ENCODE measurements at places on chromosomes 16 and 17. TPM values are rescaled to one million over a fixed set of nuclear protein-coding genes. Genes with fewer than 3 reads are reported as not detected.

DNA sequence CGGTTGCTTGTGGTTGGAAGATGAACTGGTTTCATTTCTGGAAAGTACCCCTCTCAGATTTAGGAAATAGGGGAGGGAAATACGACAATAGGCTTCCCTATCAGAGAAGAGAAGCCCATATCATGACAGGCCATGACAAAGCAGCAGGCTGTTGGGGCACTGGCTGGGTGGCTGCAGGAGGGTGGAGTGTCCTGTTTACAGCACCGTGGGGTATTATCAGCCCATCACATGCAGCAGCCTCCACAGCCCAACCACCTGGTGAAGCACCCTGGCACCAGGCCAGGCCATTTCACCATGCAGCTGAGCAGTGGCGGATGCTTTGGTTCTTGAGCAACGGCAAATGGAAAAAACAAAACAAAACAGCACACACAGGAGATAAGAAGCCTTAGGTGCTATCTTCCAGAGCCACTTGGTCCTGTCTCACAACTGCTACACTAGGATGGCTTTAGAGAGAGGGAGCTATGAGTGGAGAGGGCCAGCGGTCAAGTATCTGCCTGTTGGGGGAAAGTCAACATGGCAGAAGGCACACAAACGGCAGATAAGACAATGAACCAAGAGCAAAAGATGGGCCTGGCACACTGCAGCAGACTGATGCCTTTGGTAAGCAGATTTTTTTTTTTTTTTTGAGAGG lies 24.2 kb downstream of the FAM117A start:
- DNase-seq = peak; percentile 97

DNA sequence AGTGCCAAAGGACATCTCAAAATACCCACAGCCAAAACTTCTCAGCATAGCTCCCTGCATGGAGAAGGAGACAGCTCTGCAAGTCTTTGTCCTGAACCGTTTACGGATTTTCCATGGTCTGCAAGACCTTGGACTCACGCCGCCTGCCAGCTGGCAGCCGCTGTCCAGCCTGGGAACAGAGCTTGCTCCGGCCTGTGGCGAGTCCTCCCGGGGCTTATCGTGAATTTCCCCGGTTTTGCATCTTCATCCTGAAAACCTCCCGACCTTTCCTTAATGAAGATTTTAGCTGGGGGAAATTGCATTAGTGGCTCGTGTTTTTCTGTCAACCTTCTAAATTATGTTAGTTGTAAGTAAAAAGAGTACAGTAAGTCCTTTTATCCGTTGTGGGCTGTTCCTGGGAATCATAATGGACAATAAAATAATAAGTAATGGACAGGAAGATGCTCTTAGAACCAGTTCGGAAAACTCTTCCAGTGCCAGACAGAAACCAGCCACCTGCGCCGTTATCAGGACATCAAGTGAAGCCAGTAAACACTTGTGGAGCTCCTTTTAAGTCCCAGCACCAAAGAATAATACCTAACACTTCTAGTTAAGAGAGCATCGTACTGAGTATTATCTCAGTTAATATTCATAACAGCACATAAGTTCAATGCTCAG lies 112.4 kb upstream of the NOL11 start:
- no peak for DNase-seq

- no peak for DNase-seq
Measured at GRCh38 chr16:75558846-75559401, 2.9 kb upstream of the TMEM231 start.

DNA sequence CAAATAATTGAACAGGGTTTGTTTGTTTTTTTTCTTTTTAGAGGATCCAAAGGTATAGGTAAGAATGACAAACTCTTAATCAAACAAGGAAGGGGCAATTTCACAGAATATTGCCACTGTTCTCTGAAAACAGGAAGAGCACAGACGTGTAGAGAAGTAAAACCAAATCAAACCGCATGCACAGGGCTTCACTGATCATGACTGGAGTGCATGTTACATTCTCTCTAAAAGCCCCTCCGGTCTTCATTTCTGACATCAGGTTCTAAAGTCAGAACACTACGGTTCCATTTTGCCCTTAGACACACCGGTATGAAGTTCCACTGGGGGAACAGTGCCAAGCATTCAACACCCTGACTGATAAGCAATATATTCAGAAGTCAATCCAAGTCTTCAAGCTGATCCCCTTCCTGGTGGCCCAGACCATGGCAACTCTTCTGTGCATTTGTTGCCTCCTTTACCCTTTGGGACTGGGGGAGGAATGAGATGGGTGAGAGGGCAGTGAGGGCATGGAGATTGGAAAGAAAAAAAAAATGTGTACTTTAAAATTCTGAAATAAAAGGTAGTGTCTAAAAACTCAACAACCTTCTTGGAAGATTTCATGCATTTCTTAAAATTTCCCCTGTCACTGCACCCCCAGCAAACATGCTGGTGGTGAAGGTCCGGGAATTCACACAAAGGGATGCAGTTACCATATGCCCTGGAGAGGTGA lies 1.4 kb downstream of the MMD start:
- DNase-seq = peak; percentile 88

DNA sequence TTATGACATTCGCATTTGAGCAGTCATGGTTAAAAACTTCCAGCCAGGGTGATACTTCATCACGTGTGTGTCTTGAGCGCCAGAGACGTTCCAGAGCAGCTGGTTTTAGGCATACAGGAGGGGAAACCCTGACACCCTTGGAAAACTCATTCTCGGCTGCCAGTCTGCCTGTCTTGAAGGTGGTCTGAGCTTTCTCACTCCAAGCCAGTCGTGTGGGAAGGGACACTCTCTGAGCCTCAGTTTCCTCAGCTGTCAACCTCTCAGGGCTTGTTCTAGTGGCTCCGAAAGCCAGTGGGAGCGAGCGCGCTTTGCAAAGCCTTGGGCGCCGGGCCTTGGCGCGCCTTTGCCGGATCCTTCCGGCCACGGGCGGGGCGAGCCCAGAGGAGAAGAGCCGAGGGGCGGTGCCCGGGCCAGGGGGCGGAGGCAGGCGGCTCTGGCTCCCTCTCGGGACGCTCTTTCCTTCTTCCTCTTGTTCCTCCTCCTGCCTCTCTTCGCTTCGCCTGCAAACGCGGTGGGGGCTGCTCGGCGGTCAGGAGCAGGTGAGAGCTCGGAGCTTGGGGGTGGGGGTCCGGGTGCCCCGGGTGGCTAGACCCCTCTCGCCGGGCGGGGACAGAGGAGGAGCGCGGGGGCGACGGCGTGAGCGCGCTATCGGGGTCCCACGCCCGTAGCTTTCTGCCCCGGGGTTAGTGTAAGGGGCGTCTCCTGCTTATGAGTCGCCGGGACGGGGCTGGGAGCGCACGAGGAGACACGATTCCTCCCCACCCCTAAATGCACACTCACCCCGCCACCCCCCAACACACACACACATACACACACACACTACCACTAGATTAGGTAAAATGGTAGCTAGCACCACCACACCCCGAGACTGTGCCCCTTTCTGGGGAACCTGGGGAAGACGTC lies at the start of gene LDAF1:
LDAF1 (plus strand) TSS at position 467 of the 903 bp plus-strand sequence. CDS start 2,509 bp downstream, outside the sequence.
- DNase-seq = peak; percentile 82

- DNase-seq = no peak
Measured at GRCh38 chr17:62405451-62405850, 18.2 kb upstream of the METTL2A start.

Gene ITGAD
- polyA plus RNA-seq = 0.19 TPM

DNA sequence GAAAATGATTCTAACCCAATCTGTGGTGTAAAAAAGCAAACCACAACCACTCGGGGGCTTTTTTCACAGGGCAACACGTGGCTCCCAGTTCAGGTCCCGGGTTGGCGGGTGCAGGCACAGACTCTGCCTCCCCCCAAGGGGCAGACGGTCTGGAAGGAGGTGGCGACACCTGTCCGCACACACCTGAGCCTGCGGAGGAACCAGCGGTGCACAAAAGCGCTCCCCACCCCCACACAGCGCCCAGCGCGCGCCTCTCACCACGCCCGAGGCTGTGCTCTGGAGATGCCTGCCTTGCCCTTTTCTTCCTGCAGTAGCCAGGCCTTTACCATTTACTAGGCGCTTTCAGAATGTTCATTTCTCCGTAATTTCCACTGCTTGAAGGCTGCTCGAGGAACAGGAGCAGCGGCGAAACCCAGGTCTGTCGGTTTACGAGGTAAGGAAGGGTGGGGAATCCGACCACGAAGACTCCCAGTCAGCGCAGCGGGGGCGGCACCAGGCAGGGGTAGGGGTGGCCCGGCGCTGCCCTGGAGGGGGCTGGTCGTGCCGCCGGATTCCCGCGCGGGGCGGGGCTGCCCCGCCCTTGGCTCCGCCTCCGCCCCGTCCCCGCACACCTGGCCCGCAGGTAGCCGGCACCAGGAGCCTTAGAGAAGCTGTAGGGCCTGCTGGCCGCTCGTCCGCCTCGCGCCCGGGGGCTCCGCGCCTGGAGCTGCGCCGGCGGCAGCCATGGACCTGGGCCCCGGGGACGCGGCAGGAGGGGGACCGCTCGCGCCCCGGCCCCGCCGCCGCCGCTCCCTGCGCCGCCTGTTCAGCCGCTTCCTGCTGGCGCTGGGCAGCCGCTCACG lies at the start of gene USP43:
USP43 (plus strand) TSS at position 608 of the 842 bp plus-strand sequence; CDS start at position 724, 116 bp downstream.
- peak; percentile 31 for DNase-seq

GRCh38 chr17:50270435-50271362 lies 3.6 kb upstream of the TMEM92 start:
- DNase-seq = no peak

- no peak for DNase-seq
Measured at GRCh38 chr17:5254414-5254813, 19.8 kb upstream of the SCIMP start.

Gene CMTM2
- not detected for polyA plus RNA-seq

DNA sequence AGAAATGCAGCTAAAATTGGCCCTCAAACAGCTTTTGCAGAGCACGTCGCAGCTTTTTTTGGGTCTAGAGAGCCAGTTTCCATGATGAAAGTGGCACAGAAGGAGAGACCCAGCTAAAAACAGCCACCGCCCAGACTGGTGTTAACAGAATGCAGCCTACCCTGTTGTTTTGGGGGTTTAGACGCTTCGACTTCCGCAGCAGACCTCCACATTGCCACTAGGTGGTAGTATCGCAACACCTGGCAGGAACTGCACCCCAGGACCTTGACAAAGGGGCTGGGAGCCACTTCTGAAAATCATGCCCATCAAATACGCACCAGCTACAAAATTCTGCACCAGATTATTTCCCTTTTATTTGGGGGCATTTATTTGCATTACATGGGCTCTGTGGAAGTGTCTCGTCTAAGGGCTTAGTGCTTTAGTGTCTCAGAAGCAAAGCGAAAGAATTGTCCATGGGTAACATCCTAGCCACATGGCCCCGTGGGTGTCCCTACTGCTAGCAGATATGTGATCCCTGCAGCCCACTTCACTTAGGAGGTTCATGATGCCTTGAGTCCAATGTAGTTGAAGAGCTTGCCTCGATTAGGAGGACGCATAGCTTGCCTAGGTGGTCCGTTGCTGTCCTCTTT lies 167.1 kb downstream of the HAPSTR1 start:
- DNase-seq = peak; percentile 37

Gene NXN
- polyA plus RNA-seq = 0.04 TPM

- no peak for DNase-seq
Measured at GRCh38 chr16:72978212-72978611, 69.7 kb downstream of the ZFHX3 start.

GRCh38 chr17:17900615-17901520 lies 64.1 kb upstream of the SREBF1 start:
- no peak for DNase-seq

Gene CACNG1
- not detected for polyA plus RNA-seq

GRCh38 chr16:84355149-84355548 lies 13.2 kb upstream of the ATP2C2 start:
- no peak for DNase-seq

Gene TMC7
- polyA plus RNA-seq = not detected

- DNase-seq = no peak
Measured at GRCh38 chr16:2160915-2161551, 5.5 kb downstream of the TRAF7 start.

- DNase-seq = no peak
Measured at GRCh38 chr16:61596655-61597054, 439.6 kb downstream of the CDH8 start.

DNA sequence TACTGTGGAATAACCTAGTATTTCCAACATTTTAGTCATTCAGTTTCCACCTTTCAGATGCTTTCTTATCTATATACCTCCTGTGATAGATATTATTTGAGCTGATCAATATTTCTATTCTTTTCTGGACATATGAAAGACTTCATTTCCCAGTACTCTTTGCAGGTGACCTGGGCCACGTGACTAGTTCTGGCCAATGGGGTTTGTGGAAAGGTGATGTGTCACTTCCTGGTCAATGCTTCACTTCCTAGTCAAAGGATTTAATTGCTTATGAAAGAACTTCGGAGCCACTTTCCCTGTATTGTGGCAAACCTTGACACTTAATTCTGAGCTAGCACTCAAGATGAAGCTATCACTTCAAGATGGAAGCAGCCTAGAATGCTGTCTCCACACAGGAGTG lies 248.9 kb upstream of the FOXF1 start:
- no peak for DNase-seq

DNA sequence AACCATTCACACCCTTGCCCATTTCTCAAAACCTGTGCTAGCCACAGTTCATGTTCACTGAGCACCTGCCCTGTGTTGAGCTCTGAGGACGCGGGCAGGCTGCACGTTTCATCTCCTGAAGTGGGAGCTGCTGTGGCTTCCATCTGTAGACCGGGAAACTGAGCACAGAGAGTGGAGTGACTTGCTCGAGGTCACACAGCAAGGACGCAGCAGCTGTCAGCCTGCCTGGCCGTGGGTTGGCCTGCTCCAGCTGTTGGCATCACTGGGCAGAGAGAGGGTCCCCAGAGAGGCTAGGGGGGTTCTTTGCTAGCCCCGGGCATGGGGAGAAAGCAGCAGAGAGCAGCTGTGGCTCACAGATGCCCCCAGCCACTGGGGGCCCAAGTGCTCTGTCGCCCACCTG lies 28.8 kb downstream of the ZFPM1 start:
- no peak for DNase-seq

Gene SDR42E2
- polyA plus RNA-seq = 0.13 TPM

Gene KRTAP9-2
- not detected for polyA plus RNA-seq

Gene TBC1D3K
- not detected for polyA plus RNA-seq

Gene HID1
- 6.3 TPM for polyA plus RNA-seq

DNA sequence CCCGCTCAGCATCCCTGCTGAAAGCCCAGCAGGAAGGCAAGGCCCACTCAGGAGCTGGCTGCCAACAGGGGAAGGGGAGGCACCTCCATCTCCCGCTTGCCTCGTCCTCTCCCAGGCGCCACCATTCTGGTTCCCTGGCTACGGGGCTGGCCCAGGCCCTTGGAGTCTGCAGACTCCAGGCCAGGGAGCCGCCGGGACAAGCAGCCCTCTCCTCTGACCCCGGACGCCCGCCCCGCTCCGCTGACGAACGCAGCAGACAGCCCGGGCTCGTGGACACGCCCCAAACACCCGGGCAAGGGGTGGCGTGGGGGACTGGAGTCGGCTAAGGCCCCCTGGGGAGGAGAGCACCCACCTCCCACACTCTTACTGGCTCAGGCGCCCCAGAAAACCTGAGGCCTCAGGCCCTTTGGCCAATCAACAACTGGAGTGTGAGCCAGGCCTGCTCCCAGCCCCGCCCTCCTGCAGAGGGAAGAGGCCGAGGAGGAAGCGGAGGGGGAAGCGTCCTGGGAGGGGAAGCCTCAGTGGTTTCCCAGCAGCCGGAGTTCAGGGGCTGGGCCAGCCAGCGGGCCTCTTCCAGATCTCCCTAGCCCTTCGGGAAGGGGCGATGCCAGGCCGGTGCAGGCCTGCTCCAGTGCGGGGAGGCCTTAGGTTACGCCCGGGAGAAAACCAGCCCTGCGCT lies 4.2 kb downstream of the MNT start:
- peak; percentile 65 for DNase-seq
